ENCODE measurements at places on chromosomes 1 and 21. TPM values are rescaled to one million over a fixed set of nuclear protein-coding genes. Genes with fewer than 3 reads are reported as not detected.

DNA sequence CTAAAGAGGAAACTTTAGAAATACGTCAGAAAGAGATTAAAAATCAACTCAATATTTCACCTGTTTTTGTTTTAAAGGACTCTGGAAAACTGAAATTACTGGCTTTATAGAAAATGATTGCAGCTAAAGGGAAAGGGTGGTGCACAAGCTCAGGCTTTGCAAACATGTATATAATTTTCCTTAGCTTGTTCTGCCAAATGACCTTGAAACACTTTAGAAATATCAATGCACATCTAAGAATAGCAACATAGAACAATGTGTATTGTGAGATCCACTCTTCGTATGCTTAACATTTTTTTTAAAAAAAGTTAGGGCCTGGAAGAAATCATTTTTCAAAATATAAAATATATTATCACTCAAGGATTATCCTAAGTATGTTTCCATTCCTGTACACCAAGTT, 143.9 kb downstream of the NTPCR start:
- H3K36me3 ChIP-seq, result peaks cover 2% of the 10 kb centered on the region
- no peaks in the 10 kb centered on the region for H3K27me3 ChIP-seq

Gene TNFRSF4
- not detected for total RNA-seq

Gene BCL2L15
- under 0.01 TPM for total RNA-seq

Gene VSIG8
- total RNA-seq, result not detected

DNA sequence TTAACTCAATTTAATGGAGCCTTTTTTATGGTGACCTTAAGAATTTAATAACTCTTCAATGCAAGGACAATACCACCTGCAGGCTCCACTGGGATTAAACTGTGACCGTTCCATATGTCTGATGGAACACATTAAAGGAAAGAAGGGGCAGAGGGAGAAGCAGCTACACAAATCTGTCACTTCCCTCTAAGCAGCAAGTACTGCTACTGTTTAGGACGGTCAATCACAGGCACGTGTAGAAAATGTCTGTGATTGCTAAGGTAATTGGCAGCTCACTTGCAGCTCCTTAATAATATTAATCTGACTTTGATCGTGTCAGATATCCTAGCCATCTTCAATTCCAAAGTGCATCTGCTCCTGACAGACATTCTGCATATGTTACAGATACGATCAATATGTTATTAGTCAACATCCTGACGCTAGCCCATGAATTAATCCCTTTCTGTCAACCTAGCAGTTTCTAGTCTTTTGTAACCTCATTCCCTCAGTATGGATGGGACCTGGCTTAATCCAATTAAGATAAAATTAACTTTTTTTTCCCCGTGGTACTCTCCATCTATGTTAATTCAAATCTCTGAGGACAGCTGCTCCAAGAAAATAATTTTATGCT, 1012.4 kb downstream of the AMY1C start:
- no peaks in the 10 kb centered on the region for H3K36me3 ChIP-seq
- H3K27ac ChIP-seq, result no peak overlapping the region
- no peaks in the 10 kb centered on the region for H3K27me3 ChIP-seq

DNA sequence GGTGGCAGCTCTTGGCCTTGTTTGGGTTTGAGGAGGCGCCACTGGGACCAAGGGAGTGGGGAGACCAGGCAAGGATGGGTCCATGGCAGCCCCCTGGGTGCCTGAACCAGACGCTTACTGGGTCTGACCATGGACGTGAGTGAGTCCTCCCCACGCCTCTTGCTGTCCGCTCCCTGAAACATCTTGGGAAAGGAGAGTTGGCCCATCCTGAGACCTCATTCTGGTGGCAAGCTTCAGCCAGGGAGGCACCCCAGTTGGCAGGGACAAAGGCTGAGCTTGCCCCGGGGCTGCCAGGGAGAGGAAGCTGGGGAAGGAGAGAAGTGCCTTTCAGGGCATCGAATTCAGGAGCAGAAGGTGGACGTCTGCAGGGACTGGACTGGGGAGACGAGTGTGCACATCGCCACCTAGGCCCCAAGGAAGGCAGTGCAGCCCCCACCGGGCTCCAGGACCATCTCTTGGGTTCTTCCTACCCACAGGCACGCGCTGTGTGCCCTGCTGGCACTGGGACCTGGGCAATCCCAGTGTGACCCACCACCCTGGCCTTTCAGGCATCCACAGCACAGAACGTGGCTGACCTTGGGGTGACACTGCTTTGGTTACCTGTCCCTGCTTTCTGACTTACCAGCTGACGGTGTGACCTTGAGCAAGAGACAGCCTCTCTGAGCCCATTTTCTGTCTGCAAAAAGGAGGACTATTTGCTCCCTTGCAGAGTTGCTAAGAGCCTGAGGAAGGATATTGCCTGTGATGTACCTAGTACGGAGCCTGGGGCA, 132.9 kb upstream of the WNT4 start:
- H3K27ac ChIP-seq, result no peak overlapping the region
- H3K36me3 ChIP-seq, result no peaks in the 10 kb centered on the region
- peak; percentile 49 for DNase-seq
- no peak overlapping the region for H3K4me3 ChIP-seq

DNA sequence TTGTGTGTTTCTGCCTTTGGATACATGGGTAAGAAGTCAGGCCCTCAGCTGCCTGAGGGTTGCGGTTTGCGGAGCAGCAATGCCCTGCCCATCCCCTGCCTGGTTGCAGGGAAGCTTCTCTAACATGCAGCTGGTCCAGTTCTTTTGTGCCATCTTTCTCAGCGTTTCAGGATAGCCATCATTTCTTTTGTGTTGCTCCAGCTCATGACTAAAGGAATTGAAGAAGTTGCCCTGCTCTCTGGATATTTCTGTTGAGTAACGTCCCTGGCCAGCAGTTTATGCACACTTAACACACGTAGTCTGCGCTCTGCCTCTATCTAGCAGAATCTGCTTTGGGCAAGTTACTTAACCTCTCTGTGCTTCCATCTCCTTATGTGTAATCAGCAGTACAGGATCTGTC, 62.1 kb downstream of the DOP1B start:
- H3K4me1 ChIP-seq, result no peaks in the 10 kb centered on the region
- H3K27ac ChIP-seq, result no peak overlapping the region
- no peak overlapping the region for H3K4me3 ChIP-seq
- DNase-seq, result no peak
- no peaks in the 10 kb centered on the region for H3K27me3 ChIP-seq
- H3K36me3 ChIP-seq, result peaks cover 5% of the 10 kb centered on the region

- H3K4me1 ChIP-seq, result peaks cover 5% of the 10 kb centered on the region
- peak overlapping the region; percentile 93 for H3K27ac ChIP-seq
- no peaks in the 10 kb centered on the region for H3K27me3 ChIP-seq
- DNase-seq, result no peak
- H3K36me3 ChIP-seq, result peaks cover 5% of the 10 kb centered on the region
- H3K4me3 ChIP-seq, result peak overlapping the region; percentile 94
Observed at GRCh38 chr1:32014948-32015273, 1.2 kb downstream of the KHDRBS1 start.

- no peak for DNase-seq
- H3K27me3 ChIP-seq, result peaks cover 44% of the 10 kb centered on the region
- no peaks in the 10 kb centered on the region for H3K4me1 ChIP-seq
- H3K27ac ChIP-seq, result no peak overlapping the region
- no peak overlapping the region for H3K4me3 ChIP-seq
Observed at GRCh38 chr1:206975306-206975705, 5.0 kb upstream of the FCAMR start.

DNA sequence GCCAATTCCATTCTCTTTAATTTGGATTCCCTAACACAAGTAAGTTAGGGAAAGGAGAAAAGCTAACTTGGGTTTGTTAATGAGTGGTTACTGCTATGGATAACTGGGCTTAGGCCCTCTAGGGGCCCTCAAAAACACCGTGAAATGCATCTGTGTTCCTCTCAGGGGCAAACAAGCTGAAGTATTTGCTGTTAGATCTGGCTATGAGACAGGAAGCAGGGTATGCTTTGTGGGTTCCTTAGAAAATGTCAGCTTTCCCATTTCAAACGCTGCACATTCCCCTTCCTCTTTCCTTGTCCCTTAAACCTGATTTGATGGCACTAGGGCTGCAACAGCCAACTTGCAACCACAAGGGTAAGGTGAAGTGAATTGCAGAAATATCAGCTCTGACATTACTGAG, 5.7 kb upstream of the CAP1 start:
- no peaks in the 10 kb centered on the region for H3K36me3 ChIP-seq
- H3K27ac ChIP-seq, result no peak overlapping the region
- no peak overlapping the region for H3K4me3 ChIP-seq
- no peak for DNase-seq

GRCh38 chr1:42690477-42691156, 8.4 kb downstream of the YBX1 start:
- peaks cover 20% of the 10 kb centered on the region for H3K4me1 ChIP-seq
- peaks cover 10% of the 10 kb centered on the region for H3K36me3 ChIP-seq
- peak; percentile 14 for DNase-seq
- H3K27ac ChIP-seq, result no peak overlapping the region
- H3K4me3 ChIP-seq, result no peak overlapping the region

- H3K27me3 ChIP-seq, result peaks cover 7% of the 10 kb centered on the region
- H3K4me3 ChIP-seq, result no peak overlapping the region
- no peaks in the 10 kb centered on the region for H3K36me3 ChIP-seq
Observed at GRCh38 chr1:211870156-211870555, 39.6 kb upstream of the LPGAT1 start.

DNA sequence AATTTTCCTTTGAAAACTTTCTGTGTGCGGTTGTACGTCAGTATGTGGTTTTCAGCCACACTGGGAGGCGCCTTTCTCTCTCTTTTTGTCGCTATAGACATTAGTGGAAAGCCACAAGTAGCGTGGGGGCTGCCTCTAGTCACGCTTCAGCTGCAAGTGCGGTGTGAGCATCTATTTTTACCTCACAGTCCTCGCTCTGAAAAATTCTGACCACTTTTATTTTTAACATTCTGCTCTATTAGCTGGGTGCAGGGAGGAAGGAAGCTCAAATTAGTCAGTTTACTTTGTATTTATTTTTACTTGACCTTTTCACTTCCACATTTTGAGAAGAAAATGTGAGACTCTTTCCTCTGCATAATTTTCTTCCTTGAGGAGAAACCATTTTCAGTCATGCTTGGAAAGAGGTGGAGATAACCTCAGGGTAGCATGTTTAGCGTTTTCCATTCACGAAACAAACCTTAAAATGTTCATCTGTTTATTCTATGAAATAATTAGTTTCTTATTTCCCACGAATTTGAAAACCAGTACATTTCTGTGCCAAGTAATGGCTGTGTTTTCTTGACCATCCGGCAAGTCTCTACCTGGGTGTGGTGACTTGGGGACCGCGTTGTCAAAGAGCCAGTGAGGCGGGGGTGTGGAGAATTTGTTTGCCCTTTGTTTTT, 35.6 kb downstream of the ADARB1 start:
- H3K27me3 ChIP-seq, result no peaks in the 10 kb centered on the region
- H3K27ac ChIP-seq, result no peak overlapping the region
- H3K36me3 ChIP-seq, result peaks cover 17% of the 10 kb centered on the region
- DNase-seq, result no peak

- H3K27ac ChIP-seq, result no peak overlapping the region
- DNase-seq, result no peak
- H3K27me3 ChIP-seq, result no peaks in the 10 kb centered on the region
- H3K36me3 ChIP-seq, result no peaks in the 10 kb centered on the region
- H3K4me3 ChIP-seq, result no peak overlapping the region
Observed at GRCh38 chr21:44459712-44460440, 4.6 kb downstream of the LRRC3 start.

- H3K4me1 ChIP-seq, result no peaks in the 10 kb centered on the region
- H3K27me3 ChIP-seq, result no peaks in the 10 kb centered on the region
- no peak overlapping the region for H3K27ac ChIP-seq
- DNase-seq, result peak; percentile 49
- H3K4me3 ChIP-seq, result no peak overlapping the region
- H3K36me3 ChIP-seq, result no peaks in the 10 kb centered on the region
Observed at GRCh38 chr1:66302815-66303214, 231.1 kb upstream of the SGIP1 start.

DNA sequence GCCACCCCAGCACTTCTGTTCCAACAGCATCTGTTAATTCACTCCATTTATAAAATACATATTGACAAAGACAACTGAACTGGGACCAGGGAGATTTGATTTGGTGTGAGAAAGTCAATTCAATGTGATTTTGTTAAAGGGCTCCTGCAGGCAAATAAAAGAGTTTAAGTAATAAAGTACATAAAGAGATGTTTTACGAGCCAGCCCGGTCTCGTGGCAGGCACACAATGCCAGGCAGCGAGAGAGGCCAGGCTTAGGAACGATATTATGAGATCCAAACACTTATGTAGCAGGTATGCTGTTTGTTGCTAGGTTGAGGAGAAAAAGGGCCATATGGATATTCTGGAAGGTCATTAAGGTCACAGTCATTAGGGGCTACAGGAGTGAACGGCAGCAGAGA, 227.1 kb downstream of the KCTD3 start:
- H3K4me3 ChIP-seq, result no peak overlapping the region
- DNase-seq, result no peak
- no peaks in the 10 kb centered on the region for H3K36me3 ChIP-seq
- no peak overlapping the region for H3K27ac ChIP-seq
- no peaks in the 10 kb centered on the region for H3K27me3 ChIP-seq

GRCh38 chr1:158045639-158046038, 52.2 kb downstream of the KIRREL1 start:
- H3K27me3 ChIP-seq, result no peaks in the 10 kb centered on the region
- peaks cover 16% of the 10 kb centered on the region for H3K4me1 ChIP-seq
- no peak overlapping the region for H3K4me3 ChIP-seq
- DNase-seq, result peak; percentile 90
- H3K36me3 ChIP-seq, result no peaks in the 10 kb centered on the region

GRCh38 chr1:164588516-164589341, 29.7 kb downstream of the PBX1 start:
- H3K36me3 ChIP-seq, result peaks cover 11% of the 10 kb centered on the region
- H3K27me3 ChIP-seq, result no peaks in the 10 kb centered on the region
- peak overlapping the region; percentile 98 for H3K27ac ChIP-seq
- peak; percentile 77 for DNase-seq

GRCh38 chr1:70208292-70208691, 2.9 kb upstream of the LRRC40 start:
- H3K27ac ChIP-seq, result no peak overlapping the region
- H3K4me1 ChIP-seq, result peaks cover 1% of the 10 kb centered on the region
- H3K4me3 ChIP-seq, result no peak overlapping the region
- peaks cover 10% of the 10 kb centered on the region for H3K36me3 ChIP-seq

Gene HPCA
- total RNA-seq, result not detected

DNA sequence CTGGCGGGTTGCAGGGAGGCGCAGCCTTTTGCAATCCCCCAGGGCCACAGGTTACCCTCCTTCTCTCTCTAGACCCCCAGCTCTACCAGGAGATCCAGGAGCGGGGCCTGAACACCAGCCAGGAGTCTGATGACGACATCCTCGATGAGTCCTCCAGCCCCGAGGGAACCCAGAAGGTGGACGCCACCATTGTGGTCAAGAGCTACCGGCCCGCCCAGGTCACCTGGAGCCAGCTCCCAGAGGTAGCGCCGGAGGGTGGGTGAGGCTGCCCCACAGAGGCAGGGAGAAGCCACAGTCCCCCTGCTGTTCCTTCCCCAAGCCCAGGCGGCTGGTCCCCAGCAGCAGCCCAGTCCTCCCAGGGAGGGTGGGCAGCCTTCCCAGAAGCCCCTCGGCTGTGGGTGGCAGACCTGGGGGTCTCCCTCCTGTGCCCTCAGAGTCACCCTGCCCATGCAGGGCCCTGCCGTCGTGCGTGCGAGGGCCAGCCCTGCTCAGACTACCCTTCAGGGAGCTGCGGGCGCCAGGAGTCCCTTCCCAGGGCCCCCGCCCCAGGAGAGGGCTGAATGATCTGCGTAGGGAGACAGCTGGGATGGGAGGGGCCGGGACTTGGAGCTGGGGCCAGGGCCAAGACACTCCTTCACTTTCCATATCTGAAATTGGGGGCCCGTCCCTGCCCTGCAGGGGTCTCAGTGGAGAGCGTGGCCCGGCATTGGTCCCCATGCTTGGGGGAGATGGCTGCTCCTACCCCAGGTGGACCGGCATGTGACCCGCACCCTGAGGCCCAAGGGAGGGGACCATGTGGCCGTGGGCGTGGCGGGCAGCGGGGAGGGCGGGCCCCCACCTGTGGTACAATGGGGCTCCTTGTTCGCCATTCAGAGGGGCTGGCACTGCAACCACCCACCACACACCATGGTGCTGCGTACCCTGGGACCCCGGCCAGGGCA, 12.9 kb downstream of the ARHGEF16 start:
- peaks cover 7% of the 10 kb centered on the region for H3K27me3 ChIP-seq
- H3K4me3 ChIP-seq, result no peak overlapping the region
- H3K27ac ChIP-seq, result no peak overlapping the region

All from IMR-90 (cell line).